ENCODE measurements at places on chromosomes 7 and 10. TPM values are rescaled to one million over a fixed set of nuclear protein-coding genes. Genes with fewer than 3 reads are reported as not detected.

DNA sequence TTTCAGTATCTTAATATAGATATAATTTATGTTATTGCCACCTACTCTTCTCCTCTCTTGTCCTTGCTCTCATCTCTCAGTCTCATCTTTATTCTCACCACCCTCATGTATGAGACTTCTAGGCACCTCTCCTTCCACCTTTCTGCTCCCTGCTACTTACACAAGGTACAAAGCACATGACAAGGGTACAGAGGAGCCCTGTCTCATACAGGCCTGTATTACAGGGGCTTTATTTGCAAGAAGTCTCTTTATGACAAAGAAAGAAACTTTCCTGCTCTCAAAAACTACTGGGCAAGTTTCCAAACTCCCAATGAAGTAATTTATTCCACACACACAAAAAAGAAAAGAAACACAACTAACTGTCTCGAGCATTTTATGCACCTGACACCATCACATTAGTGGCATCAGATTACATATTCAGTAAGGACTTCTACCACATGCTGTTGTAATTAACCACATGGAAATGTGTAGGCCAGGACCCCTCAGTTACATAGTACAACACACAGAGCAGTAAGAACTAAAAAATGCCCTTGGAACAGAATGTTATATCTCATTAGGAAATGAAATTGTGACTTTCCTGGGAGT is 253.1 kb downstream of the FZD1 start:
- no peaks in the 10 kb centered on the region for H3K27me3 ChIP-seq
- H3K4me1 ChIP-seq, result no peaks in the 10 kb centered on the region
- no peak overlapping the region for H3K4me3 ChIP-seq

DGKB gene
- total RNA-seq, result not detected

DNA sequence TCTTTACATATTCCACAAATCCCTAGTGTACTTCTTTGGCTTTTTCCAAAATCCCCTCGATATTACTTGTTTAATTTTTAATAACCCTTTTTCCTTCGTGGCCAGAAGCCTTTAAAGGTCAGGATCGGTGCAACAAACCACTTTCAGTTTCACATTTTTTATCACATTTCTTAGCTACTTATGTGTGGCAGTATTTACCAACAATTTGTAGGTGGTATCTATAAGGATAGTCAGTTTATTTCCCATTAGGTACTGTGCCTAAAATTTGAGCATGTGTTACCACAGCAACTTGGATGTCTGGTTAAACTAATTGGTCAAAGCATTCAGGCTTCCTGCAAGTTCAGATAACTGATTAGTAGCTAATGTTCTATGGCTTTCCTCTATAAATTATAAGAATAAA is 104.9 kb downstream of the CDK14 start:
- no peaks in the 10 kb centered on the region for H3K27me3 ChIP-seq
- peak overlapping the region; percentile 53 for H3K4me3 ChIP-seq
- no peak for DNase-seq
- no peak overlapping the region for H3K27ac ChIP-seq
- no peaks in the 10 kb centered on the region for H3K36me3 ChIP-seq

GRCh38 chr10:19944911-19945663 is 128.9 kb downstream of the PLXDC2 start:
- H3K36me3 ChIP-seq, result no peaks in the 10 kb centered on the region
- peak overlapping the region; percentile 51 for H3K27ac ChIP-seq
- peaks cover 36% of the 10 kb centered on the region for H3K4me1 ChIP-seq
- H3K27me3 ChIP-seq, result no peaks in the 10 kb centered on the region
- peak; percentile 64 for DNase-seq

DNA sequence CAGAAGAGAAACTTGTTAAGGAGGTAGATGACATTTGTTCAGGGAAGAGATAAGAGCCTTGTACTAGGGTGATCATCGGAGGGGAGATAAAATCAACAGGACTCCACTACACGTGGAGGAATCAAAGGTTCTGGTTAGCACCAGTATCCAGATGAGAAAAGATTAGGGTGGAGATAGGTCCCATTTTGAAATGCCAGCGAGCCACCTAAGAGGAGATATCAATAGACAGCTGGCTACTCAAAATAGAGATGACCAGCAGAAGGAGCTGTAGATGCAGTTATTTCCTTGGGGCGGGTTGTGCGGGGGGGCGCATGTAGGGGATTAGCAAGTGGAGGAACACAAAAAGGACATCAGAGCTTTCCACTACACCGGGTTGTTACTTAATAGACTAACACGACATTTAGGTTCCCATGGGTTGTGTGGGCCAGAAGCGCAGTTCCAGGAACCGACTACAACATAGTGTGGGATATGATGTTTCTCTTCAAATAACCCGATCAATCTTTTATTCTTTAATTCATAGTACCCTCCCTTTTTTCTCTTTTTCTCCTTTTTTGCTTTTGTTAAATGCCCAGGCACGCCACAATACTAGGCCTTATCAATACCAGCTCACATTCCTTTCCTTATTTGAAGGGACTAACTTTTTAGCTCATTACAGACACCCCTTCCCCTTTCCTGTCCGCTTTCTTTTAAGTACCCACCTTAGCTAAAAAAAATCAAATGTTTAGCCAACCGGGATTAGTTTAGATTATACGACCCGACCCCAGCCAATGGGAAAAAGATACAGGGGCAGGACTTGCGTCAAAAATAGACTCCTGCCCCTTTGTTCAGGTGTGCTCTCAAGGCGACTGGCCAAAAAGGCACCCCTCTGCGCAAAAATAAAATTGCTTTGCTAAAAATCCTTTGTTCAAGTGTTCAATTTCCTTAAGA is 2.0 kb upstream of the KIF11 start:
- peak overlapping the region; percentile 90 for H3K27ac ChIP-seq
- no peaks in the 10 kb centered on the region for H3K27me3 ChIP-seq
- no peaks in the 10 kb centered on the region for H3K36me3 ChIP-seq
- H3K4me1 ChIP-seq, result peaks cover 5% of the 10 kb centered on the region
- DNase-seq, result peak; percentile 83

- no peak overlapping the region for H3K4me3 ChIP-seq
- no peak for DNase-seq
- H3K4me1 ChIP-seq, result no peaks in the 10 kb centered on the region
- no peak overlapping the region for H3K27ac ChIP-seq
- H3K36me3 ChIP-seq, result no peaks in the 10 kb centered on the region
Measured at GRCh38 chr7:110418659-110419280, 672.2 kb upstream of the LRRN3 start.

FKBP6 gene
- not detected for total RNA-seq
